ENCODE measurements at places on chromosomes 5 and 9. TPM values are rescaled to one million over a fixed set of nuclear protein-coding genes. Genes with fewer than 3 reads are reported as not detected.

DNA sequence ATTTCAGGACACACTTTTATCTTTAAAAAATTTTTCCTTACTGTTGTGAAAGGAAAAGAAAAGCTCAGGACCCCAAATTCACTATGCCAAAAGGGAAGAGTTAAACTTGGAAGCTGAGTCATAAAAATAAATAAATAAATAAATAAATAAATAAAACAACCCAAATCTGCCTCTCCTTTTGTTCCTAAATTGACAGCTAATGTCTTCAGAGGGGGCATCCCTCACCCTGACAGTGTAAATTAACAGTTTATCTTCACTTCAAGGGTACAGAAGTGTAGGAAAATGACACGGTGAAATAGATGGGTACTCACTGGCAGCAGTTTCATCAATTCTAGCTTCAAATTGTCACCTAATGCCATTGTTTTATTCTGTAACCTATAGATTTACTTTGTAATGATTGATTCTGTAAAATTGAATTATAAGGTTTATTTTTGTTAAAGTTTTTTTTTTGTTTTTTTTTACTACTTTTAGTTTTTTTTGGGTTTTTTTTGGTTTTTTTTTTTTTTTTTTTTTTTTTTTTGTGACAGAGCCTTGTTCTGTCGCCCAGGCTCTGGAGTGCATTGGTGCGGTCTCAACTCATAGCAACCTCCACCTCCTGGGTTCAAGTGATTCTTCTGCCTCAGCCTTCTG is 18.5 kb upstream of the ANXA1 start:
- DNase-seq, result no peak

Gene COL15A1
- 55.5 TPM for total RNA-seq

GRCh38 chr9:137175345-137175961 is 3.6 kb upstream of the TMEM210 start:
- DNase-seq, result no peak

- peak; percentile 60 for DNase-seq
Measured at GRCh38 chr5:131634666-131634995, 398 bp downstream of the RAPGEF6 start.

DNA sequence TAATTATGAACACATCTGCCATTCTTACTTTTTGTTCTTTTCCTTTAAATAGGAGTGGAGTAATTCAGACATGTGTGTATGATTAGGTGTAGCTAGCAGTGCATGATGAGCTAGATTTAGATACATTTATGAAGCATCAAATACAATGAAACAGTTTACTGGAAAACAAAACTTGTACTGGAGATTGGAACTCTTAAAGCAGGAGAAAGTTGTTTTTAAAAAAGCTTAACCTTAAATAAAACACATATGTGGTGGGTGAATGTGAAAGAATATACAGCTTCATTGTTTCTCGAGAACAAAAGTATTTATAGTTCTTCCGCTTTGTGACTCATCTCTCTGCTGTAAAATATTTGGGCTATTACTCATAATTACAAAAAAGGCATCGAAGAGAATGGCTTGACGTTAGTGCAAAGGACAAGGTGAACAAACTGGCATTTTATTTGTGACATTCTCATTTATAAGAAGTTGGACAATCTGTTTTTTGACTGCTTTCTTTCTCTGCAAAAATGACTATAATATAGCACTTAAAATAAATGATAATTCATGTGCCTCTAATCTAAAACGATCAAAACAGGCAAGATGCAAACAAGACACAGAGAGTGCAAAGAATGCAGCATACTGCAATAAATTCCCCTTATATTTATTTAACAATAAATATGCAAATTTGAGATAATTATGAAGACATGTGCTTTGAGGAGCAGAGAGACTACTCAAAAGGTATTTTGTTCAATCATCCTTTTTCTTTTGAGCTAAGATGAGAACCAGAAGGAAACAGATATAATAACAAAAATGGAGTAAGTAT is 478.8 kb downstream of the CETN3 start:
- DNase-seq, result no peak

DNA sequence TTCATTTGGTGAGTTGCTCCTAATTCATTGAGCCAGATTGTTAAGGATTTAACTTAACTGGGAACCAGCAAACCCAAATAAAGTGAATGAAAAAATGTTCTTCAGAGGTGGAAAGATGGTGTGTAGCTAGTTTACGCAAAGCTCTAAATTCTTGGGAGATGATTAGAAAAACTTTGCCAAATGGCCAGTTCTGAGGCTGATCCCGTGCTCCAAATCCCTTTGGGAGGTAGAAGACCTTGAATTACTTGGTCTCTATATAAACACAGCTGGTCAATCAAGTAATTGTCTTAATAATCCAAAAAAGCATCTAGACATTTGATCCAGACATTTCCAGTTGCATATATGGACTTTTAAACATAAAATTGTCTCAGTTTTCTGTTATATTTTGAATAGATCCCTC is 11.4 kb downstream of the ACTL7B start:
- DNase-seq, result no peak

Gene PCDHB2
- total RNA-seq, result 12.1 TPM

Gene OR1L4
- total RNA-seq, result not detected

- no peak for DNase-seq
Measured at GRCh38 chr9:35756275-35757225, 2.5 kb upstream of the MSMP start.

Measured in testis (tissue), 5 donors.